CD4-positive, alpha-beta T cell treated with Interleukin-6 for 4 hours (primary cell): ENCODE measurements at places on chromosomes 12 and 14.

DNA sequence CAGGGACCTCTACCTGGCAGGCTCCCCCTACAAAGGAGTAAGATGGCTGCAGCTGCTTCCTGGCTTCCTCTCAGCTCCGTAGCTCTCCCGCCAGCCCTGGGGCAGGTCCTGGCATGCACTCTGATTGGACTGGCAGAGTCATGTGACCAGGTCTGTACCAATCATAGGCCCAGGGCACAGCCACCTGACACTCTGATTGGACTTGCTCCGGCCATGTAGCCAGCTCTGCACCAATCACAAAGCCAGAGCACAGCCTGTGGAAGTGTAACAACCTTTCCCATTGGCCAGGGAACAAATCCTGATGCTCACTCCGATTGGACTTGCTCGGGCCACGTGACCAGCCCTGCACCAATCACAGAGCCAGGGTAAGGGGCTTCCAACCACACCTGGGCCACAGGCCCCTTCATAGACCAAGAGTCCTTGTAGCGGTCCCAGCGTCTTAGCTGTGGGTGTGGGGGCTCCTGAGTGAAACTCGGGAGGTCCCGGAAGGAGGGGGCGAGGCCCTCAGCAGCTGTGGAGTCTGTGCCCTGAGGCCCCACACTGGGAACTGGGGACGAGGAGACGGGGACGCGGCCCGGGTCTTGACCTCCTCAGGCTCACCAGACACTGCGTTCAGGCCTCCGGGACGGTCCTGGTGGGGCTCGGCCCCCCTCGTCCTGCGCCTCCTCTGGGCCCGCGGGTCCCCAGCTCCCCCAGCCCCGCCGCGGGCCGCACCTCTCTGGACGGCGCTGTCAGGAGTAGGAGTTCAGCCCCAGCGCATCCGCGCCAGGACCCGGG, 210.6 kb downstream of the ADGRD1 start:
- no peak for DNase-seq

DNA sequence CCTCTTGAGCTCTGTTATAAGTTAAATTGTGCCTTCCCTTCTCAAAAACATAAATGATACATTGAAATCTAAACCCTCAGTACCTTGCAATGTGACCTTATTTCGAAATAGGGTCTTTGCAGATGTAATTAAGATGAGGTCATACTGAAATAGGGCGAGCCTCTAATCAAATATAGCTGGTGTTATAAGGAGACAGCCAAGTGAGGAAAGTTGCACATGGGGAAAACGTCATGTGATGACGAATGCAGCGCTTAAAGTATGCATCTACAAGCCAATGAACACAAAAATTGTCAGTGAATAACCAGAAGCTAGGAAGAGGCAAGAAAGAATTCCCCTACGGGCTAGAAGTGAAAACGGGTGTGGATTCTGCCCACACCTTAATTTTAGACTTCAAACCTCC, 305.2 kb upstream of the FOXG1 start:
- DNase-seq = no peak

DNA sequence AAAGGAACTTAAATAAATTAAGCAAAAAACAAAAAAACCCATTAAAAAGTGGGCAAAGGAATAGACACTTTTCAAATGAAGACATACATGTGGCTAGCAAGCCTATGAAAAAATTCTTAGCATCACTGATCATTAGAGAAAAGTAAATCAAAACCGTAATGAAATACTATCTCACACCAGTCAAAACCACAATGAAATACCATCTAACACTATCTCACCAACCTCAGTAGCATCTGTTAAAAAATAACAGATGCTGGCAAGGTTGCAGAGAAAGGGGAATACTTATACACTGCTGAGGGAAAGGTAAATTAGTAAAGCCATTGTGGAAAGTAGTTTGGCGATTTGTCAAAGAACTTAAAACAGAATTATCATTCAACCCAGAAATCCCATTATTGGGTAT, 381.1 kb downstream of the FLRT2 start:
- no peak for DNase-seq

DNA sequence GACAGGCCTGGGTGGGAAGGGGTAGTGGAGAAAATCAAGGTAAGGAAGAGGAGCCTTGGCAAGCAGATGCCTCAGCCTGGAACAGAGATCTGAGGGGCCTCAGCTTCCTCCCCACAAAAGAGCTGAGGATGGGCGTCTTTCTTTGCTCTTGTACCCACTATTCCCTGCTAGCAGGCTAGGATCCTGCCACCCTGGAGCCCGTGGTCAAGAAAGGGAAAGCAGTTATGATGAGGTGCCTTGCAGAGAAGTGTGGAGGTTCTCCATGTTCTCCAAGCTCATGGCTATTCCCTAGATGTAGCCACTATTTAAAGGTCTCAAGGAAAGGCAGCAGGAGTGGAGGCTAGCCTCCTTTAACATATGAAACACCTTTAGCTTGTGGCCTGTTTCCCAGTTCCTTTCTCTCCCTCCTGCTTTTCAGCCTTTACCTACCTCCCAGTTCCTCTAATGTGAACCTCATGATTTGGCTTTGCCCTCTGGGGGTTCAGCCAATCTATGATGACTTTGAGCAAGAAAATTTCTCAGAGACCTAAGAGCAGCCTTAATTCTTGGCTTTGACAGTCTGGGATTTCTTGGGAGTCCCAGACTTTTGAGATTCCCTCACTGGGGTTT, 1.1 kb downstream of the IKZF4 start:
- no peak for DNase-seq

DNA sequence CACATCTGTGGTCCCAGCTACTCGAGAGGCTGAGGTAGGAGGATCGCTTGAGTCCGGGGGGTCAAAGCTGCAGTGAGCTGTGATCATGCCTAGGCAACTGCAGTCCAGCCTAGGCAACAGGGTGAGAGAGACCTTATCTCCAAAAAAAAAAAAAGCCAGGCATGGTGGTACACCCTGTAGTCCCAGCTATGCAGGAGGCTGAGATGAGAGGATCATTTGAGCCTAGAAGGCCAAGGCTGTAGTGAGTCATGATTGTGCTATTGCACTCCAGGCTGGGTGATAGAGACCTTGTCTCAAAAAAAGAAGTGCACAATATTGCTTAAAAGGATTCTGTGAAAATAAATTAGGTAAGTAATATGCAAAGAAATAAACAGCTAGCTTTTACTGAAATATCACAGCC, 17.0 kb downstream of the NAA25 start:
- no peak for DNase-seq

DNA sequence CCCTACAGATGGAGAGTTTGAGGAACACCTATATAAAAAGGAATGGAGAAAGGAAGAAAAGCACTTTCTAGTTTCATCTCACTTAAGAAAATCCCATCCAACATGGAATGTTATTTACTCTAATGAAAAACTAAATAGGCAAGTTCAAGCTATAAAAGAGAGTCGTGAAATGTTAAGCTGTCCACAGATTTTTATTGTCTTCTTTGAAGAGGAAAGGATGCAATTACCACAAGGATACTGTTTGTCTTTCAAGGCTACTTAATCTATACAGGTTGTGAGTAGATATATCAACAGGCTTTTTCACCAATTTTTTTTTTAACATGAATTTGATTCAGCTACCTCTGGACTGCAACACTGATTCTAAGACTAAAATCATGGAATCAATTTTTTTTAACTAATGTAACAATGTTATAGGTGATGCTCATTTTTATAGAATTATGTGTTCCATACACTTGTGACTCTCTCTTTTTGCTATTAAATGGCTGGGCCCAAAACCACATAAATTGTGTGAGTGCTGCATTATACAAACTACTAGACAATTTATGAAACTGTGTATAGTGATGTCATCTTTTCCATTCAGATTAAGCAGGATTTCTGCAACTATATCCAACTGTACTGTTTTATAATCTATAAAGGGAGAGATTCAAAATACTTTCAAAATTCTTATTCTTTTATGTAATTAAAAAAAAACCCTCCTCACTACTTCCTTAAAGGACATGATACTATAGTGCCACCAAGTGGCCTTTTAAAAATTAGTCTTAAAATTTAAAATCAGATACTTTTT, 26.8 kb upstream of the BMAL2 start:
- no peak for DNase-seq

DNA sequence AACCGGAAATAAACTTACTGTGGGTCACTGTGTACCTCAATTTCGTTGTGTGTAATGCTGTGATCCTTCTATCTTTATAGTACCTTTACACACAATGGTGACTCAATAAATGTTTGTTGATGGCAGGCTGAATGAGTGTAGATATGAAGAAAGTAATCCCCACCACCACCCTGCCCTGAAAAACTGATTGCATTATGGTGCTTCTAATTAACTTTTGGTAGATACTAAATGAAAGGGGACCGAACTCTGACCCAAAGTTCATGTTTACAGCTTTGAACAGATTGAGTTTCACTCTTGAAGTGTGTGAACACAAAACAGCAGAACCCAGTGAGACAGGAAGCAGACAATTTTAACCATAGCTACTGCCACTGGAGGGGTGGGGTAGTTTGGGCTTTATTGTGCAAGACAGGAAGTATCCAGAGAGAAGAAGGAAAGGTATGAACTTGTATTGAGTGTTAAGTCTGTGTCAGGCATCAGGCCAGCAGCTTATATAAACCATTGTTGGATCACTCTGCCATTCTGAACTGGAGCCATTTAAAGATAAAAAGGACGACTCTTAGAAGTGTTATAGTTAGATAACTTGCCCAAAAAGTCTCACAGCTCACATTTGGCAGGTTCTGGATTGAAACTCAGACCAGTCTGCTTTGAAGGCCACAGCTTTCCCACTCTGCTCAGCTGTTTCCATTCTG, 197.0 kb upstream of the AMIGO2 start:
- peak; percentile 76 for DNase-seq

- no peak for DNase-seq
These were observed 128.8 kb downstream of the LMNTD1 start for GRCh38 chr12:25424211-25424731.

- DNase-seq = no peak
These were observed 41.2 kb downstream of the BEGAIN start for GRCh38 chr14:100546051-100546443.
